GM12891 (cell line): ENCODE measurements at places on chromosomes 16 and 17.

DNA sequence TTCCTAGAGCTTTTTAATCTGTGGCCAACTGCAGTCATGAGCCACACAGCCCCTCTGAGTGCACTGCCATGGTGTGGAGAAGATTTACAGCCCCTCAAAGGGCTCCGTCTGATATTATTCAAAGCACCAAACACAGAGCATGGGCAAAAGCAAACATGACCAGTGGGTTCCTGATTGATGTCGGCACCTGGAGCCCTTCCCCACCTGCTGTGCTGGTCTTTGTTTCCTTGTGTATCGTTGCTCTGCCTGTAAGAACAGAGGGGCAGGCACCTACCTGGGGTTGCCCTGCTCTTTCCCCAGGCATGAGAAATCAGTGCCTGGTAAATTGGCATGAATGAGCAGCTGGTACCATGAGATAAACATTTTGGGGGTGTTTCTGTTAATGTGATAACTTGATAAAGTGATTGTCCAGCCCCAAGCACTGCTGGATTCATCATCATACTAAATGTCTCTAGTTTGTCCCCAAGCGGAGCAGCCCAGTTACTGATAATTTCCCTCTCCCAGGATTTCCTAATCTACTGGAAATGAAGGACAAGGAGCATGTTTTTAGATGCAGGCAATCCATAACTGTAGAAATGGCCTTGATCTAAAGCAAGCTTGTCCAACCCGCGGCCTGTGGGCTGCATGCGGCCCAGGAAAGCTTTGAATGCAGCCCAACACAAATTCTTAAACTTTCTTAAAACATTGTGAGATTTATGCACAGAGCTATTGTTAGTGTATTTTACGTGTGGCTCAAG, 5.0 kb upstream of the SPIRE2 start:
- no peak for DNase-seq

DNA sequence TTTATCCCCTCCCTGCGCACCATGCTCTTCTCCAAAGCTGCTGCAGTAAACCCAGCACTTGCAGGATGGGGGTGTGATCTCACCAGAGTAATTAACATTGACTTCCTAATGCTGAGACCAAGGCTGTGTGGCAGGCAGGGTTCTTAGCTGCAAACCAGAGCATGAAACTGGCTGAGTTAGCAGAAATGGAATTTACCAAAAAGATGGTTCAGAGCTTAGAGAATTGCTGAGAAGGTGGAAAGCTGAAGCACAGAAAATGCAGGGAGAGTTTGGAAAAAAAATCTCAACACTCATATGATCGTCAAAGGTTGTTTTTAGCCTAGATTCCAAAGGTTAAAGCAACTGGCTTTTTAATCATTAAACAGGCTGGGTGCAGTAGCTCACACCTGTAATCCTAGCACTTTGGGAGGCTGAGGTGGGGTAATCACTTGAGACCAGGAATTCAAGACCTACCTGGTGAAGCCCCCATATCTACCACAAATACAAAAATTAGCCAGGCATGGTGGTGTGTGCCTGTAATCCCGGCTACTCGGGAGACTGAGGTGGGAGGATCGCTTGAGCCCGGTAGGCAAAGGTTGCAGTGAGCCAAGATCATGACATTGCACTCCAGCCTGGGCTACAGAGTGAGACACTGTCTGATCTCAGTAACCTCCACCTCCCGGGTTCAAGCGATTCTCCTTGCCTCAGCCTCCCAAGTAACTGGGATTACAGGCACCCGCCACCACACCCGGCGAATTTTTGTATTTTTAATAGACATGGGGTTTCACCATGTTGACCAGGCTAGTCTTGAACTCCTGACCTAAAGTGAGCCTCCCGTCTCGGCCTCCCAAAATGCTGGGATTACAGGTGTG, 6.0 kb upstream of the TXNDC11 start:
- DNase-seq = no peak

- no peak for DNase-seq
Observed at GRCh38 chr17:68127914-68128313, 92.4 kb downstream of the KPNA2 start.

- no peak for DNase-seq
Observed at GRCh38 chr17:28169621-28170349, 127.3 kb downstream of the NLK start.

DNA sequence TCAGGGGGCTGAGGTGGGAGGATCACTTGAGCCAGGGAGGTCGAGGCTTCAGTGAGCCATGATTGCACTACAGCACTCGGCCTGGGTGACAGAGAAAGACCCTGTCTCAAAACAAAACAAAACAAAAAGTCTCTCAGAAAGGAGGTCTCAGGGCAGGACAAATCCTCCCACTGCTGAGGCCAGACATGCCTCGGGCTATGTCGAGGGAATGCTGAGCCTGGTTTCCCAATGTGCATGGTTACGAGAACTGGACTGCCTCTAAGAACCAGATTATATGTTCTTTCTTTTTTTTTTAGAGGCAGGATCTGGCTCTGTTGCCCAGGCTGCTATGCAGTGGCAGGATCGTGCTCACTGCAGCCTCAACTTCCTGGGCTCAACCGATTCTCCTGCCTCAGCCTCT, 27.6 kb downstream of the TRAP1 start:
- no peak for DNase-seq

DNA sequence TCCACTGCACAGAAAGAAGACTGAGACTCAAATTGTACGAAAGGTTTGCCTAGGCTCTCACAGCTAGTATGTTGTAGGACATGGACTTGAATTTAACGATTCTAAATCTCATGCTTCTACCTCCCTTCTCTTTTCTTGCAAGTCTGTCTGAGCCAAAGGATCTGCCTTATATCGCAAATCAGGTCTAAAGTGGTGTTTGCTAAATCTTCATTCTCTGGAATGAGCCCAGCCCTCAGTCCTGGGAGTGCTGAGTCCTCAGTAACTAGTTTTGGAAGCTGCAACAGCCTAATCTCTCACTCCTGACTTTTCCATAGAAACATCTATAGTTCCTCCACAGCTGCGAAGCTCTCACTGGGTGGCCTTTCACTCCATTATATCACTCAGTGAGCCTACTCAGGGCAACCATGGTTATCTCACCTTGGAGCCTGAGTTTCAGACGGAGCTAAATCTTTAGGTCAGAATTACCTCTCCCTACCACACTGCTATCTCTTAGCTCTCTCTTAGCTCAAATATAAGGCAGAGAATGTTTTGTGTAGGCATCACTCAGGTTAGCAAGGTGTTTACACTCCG, 575.5 kb upstream of the C16orf82 start:
- DNase-seq = no peak
